ENCODE measurements at places on chromosomes 11 and 22.

DNA sequence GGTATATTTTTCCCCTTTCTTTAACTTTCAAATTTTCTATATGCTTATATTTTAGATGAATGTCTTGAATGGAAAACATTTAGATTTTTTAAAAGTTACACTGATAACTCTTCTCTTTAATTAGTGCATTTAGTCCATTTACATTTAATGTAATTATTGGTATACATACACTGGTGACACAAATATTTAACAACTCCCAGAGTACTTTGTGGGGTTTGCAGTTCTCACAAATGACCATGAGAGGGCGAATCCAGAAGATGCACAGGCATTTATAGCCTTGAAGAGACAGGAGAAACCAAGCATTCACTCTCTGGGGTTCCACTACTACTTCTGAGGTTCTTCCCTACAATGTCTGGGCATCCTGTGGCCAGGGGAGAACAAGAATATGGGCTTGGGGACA is 125.1 kb downstream of the TIMP3 start:
- DNase-seq: no peak

DNA sequence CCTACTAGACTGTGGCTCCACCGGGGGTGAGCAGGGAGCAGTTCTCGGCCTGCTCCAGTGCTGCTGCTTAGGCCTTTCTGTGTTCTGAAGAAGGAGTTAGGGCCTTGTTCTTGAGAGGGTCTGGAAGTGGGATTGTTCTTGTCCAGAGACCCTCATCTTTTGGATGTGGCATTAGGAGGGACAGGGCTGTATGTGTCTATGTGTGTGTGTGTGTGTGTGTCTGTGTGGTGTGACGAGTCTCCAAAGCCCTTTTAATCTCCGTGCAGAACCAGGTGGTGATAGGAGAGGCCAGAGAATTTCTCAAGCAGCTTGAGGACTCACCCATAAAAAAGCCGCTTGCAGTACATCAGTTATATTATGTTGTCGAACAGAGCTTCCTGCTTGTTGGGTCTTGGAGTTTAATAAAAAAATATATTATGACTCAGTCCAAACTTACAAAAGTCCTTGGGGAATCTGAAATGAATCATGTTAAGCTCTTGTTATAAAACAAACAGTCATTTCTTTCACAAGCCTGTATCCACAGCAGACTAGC is 196.5 kb downstream of the TENM4 start:
- no peak for DNase-seq

DNA sequence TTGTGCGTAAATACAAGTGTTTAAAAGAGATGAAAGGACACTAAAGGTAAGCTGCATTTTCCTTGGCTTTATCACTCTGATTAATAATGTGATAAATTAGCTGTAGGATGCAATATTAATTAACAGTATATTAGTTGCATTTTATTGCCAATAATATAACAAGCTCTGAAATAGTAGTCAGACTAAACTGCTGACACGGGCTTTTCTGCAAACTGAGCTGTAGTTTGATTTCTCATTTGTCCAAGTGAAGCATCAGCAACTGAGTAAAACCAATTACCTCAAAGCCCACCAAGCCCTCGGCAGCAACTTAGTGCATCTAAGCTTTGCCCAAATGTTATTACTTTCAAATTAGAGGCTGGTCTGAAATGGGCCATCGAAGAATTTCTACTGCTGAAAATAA is 33.5 kb downstream of the ARL14EP start:
- DNase-seq: no peak

DNA sequence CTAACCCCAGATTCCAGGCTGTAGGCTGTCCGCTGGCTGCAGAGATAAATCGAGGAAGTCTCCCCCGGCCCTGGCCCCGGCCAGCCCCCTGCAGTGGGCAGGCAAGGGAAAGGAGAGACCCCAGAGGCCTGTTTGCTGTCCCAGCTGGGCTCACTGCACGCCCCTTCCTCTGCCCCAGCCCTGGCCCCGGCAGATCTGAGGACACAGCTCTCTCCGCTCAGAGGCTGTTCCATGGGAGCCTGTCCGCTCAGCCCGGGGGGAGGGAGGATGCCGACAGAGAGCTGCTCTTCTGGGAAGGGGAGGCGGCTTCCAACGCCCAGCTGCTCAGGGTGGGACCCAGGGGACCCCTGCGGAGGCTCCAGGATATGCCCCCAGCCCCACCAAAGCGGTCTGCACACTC is 37.7 kb upstream of the H19 start:
- DNase-seq: no peak

GRCh38 chr11:6251990-6252473 is 7.6 kb upstream of the CCKBR start:
- no peak for DNase-seq

Measured in CD4-positive, alpha-beta T cell treated with Interleukin-17A for 1 hour (primary cell).